ENCODE measurements at places on chromosomes 11 and 22. TPM values are rescaled to one million over a fixed set of nuclear protein-coding genes. Genes with fewer than 3 reads are reported as not detected.

GRCh38 chr11:818396-819128 lies at the start of gene PNPLA2:
Gene PNPLA2, plus strand, starts transcription at chr11:818914. Its CDS starts 805 bp downstream, at chr11:819719.
- no peak for DNase-seq

DNA sequence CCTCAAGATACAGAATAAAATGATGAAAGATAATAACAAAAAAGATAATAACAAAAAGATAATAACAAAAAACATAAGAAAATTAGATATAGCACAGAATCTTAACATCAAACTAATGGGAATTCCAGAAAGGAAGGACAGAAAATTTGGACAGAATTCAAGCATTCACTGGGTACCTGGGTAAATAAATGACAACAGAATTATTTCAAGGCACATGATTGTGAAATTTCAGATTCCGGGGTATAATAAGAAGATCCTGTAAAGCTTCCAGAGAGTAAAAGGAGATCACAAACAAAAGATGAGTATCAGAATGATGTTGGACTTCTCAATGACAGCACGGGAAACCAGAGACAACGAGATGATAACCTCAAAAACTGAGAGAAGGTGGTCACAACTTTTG lies 42.1 kb upstream of the OR9Q1 start:
- DNase-seq = no peak

DNA sequence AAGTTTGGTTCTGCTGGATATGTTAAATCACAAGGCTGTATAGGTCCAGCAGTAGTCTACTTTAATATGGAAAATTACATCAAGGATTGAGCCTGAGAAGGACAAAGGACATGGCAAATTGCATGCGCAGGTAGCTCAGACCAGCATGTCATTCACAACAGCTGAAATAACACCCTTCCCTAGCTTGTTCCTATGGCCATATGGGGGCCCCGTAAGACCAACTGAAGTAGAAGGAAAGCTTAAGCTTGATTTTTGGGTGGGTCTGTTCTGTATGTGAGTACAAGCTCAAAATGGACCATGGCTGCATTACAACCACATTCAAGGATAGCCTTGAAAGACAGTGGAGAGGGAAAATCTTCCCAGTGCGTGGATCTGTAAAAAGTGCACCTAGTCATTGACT lies 20.6 kb upstream of the PDE3B start:
- DNase-seq = no peak

- no peak for DNase-seq
Measured at GRCh38 chr22:50607659-50608020, 7.0 kb downstream of the MAPK8IP2 start.

DNA sequence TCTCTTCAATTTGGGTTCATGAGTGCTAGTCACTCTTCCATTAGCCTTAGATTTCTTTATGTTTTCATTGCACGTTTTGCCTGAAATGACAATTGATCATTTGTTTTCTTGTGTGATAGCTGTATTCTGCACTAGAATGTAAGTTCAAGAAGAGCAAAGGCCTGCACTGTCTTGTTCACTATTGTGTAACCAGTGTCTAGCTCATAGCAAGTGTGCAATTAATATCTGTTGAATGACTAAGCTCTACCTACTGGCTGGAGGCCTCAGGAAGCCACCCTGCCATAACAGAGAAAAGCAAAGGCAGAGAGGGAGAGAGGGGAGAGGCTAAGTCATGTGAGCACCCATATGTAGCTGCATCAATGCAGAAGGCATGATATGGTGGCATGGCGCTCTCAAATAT lies 292.8 kb upstream of the SYN3 start:
- DNase-seq = no peak

- DNase-seq = no peak
Measured at GRCh38 chr11:96156379-96156722, 186.6 kb downstream of the MAML2 start.

- no peak for DNase-seq
Measured at GRCh38 chr11:65225279-65226102, 36.3 kb upstream of the POLA2 start.

GRCh38 chr11:124446916-124447315 lies 1.4 kb upstream of the OR8B8 start:
- DNase-seq = no peak

DNA sequence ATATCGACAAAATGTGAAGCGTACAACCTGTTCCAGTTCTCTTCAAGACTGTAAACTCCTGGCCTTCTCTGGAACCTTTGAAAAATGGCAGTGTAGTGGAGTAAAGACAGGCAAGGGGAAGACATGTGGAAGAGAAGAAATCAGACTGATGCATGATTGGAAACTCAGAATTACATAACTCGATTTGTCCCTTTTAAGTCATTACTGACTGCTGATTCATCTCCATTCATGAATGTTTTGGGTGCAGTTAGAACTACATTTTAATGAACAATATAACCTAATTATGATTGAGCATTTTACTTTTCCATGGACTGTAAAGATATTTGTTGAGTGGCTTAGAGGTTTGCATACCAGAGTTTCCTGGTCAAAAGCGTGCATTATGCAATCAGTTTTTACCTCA lies 32.9 kb downstream of the FAT3 start:
- no peak for DNase-seq

DNA sequence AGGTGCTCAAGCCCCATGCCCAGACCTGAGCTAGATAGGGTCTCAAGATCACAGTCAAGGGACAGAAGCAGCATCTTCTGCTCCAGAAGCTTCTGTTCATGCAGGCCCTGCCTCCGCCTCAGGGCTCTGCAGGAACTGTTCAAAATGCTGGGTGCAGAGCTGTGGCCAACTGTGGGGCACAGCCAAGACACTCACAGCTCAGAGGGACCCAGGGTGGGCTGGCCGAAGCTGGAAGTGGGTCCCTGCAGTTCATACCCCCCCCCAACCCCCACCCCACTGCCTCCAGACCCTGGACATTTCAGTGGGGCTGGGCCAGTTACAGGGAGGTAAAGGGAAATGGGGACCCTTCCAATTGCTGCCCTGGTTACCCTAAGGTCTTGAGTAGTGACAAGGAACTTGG lies 129.0 kb downstream of the CRYBB2 start:
- DNase-seq = no peak

MRPL49 gene
- 26.8 TPM for total RNA-seq

RAB6A gene
- 106 TPM for total RNA-seq

Measured in urinary bladder (tissue), 4 donors.